ENCODE measurements at places on chromosomes 12 and 14. TPM values are rescaled to one million over a fixed set of nuclear protein-coding genes. Genes with fewer than 3 reads are reported as not detected.

The SLC35F4 gene
- not detected for total RNA-seq

The NEUROD4 gene
- not detected for total RNA-seq

The FLRT2 gene
- total RNA-seq = not detected

The CLEC1A gene
- not detected for total RNA-seq

The OR10G2 gene
- not detected for total RNA-seq

The PAPLN gene
- total RNA-seq = 1.6 TPM

The KLRC2 gene
- total RNA-seq = not detected

The ADGRD1 gene
- not detected for total RNA-seq

The FRS2 gene
- 15.1 TPM for total RNA-seq

The REM2 gene
- 1.2 TPM for total RNA-seq

The RBP5 gene
- 0.86 TPM for total RNA-seq

The EPYC gene
- not detected for total RNA-seq

The TSPAN11 gene
- total RNA-seq = not detected

The STYK1 gene
- total RNA-seq = 0.60 TPM

The TAS2R8 gene
- not detected for total RNA-seq

The RPGRIP1 gene
- not detected for total RNA-seq

- H3K27me3 ChIP-seq = no peaks in the 10 kb centered on the region
- H3K4me3 ChIP-seq = no peak overlapping the region
- no peak for DNase-seq
- peaks cover 36% of the 10 kb centered on the region for H3K36me3 ChIP-seq
- H3K4me1 ChIP-seq = no peaks in the 10 kb centered on the region
Observed at GRCh38 chr14:63603749-63604277, 37.9 kb downstream of the WDR89 start.

GRCh38 chr14:104678346-104678745, 11.1 kb upstream of the INF2 start:
- H3K4me1 ChIP-seq = peaks cover 32% of the 10 kb centered on the region
- no peaks in the 10 kb centered on the region for H3K36me3 ChIP-seq
- H3K27me3 ChIP-seq = peaks cover 16% of the 10 kb centered on the region

- peak overlapping the region; percentile 79 for H3K27ac ChIP-seq
- H3K4me3 ChIP-seq = peak overlapping the region; percentile 4
- H3K36me3 ChIP-seq = peaks cover 34% of the 10 kb centered on the region
- no peaks in the 10 kb centered on the region for H3K27me3 ChIP-seq
- no peak for DNase-seq
Observed at GRCh38 chr12:12622418-12622817, 10.7 kb downstream of the CREBL2 start.

- H3K4me3 ChIP-seq = no peak overlapping the region
- H3K4me1 ChIP-seq = no peaks in the 10 kb centered on the region
- peaks cover 9% of the 10 kb centered on the region for H3K27me3 ChIP-seq
- no peaks in the 10 kb centered on the region for H3K36me3 ChIP-seq
- no peak overlapping the region for H3K27ac ChIP-seq
Observed at GRCh38 chr14:30533126-30533525, 25.8 kb upstream of the G2E3 start.

DNA sequence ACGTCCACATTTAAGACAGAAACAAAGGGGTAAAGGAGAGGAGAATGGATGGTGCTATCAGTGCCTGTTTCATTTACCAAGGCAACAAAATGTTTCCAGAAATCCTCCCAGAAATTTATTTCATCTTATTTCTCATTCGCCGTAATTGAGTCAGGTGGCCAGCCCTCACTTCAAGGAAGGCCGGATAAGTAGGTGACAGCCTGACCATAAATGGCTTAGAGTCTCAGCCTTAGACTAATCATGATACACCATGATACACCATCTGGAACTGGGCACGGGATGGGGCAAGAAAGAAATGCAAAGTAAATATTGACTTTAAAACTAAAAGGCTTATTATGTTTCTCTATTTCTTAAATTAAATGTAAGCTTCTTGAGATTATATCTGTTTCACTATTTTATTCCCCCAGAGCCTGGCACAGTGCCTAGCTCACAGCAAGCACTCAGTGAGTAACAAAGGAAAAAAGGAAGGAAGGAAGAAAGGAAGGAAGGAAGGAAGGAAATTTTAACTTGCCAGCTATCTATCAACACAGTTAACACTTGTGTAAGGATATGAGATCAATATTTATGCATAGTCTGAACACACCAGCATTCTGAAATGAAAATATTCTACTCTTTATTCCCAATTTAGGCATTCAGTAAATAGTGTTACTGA, 106.1 kb upstream of the FSCB start:
- no peak overlapping the region for H3K27ac ChIP-seq
- no peaks in the 10 kb centered on the region for H3K36me3 ChIP-seq
- no peaks in the 10 kb centered on the region for H3K27me3 ChIP-seq

- no peaks in the 10 kb centered on the region for H3K27me3 ChIP-seq
- H3K27ac ChIP-seq = no peak overlapping the region
- DNase-seq = no peak
- no peak overlapping the region for H3K4me3 ChIP-seq
- no peaks in the 10 kb centered on the region for H3K4me1 ChIP-seq
Observed at GRCh38 chr12:89895591-89895990, 187.0 kb upstream of the ATP2B1 start.

DNA sequence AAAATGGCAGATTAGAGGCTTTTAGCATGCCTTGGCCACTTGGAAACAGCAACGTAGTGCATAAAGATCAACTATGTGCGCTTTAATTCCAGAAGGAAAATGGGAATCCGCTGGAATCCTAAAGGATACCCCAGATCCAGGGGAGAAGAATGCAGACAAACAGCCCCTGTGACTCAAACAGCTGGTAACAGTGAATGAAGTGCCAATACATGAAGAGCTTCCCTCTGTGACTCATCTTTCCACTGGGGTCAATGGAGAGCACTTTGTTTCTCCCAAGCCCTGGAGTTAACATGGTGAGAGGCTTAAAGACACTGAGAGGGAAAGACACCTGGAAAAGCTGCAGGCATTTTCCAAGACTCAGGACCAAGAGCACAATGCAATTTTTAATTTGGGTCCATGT, 263.1 kb downstream of the CEP128 start:
- no peak for DNase-seq
- H3K27ac ChIP-seq = no peak overlapping the region
- no peak overlapping the region for H3K4me3 ChIP-seq
- H3K27me3 ChIP-seq = no peaks in the 10 kb centered on the region

DNA sequence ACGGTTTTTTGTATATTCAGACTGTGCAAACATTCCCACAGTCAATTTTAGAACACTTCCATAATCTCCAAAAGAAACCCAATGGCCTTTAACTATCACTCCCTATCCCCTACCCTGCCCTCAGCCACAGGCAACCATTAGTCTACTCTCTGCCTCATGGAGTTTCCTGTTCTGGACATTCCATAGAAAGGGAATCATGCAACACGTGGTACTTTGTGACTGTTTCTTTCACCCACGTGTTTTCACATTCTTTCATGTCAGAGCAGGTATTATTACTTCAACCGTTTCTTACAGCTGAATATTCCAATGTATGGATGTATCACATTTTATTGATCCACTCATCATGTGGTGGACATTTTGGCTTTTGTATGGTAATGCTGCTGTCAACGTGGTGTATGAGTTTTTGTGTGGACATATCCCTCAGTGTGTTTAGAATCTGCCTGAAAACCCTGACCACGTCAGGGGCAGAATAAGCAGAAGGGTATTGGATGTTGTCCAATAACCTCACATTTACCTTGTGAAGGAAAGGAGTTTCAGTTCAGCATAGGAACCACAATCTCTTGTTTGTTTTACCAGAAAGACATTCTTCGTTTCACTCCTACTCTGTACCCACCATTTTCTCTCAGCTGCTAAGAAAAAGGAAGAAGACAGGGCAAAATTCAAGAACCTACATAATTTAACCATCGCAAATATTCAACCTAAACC, 107.5 kb upstream of the DYRK2 start:
- H3K27me3 ChIP-seq = no peaks in the 10 kb centered on the region
- no peak for DNase-seq
- H3K27ac ChIP-seq = no peak overlapping the region
- peaks cover 4% of the 10 kb centered on the region for H3K4me1 ChIP-seq

DNA sequence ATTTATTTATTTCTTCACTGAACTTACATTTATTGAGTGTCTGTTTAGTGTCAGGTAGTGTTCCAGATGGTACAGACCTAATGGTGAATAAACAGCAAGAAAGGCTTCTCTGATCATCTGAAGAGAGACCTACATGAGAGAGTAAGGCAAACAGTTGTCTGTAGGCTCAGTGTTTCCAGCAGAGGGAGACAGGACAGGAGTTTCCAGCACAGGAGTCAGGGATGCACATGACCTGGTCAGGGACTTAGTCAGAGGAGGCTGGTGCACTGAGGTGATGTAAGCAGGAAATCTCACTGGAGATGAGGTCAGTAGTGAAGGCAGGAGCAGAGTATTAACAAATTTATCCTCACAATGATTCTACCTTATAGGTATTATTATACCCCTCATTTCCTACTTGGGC, 233.2 kb downstream of the MDGA2 start:
- no peak overlapping the region for H3K27ac ChIP-seq
- no peaks in the 10 kb centered on the region for H3K36me3 ChIP-seq
- no peaks in the 10 kb centered on the region for H3K27me3 ChIP-seq
- no peaks in the 10 kb centered on the region for H3K4me1 ChIP-seq
- no peak overlapping the region for H3K4me3 ChIP-seq

DNA sequence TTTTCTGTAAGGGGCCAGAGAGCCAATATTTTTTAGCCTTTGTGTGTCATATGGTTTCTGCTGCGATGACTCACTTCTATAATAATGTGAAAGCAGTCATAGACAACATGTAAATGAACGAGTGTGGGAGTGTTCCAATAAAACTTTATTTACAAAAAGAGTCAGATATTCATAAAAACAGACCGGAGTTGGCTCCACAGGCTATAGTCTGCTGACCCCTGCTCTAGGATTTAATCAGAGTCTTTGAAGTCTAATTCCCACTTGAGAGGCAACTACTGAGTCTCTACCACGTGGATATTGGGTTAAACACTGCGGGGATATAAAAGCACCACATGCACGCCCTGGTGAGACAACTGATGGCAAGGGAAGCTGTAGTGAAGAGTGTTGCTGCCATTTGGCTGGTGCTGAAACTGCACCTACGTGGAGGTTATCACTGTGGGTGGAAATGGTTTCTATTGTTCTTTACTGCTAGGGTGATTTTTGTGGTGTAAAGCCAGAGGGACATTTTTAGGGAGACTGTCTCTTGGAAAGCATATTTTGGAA, 3.6 kb upstream of the NINJ2 start:
- H3K4me3 ChIP-seq = peak overlapping the region; percentile 48
- DNase-seq = peak; percentile 49
- H3K4me1 ChIP-seq = peaks cover 68% of the 10 kb centered on the region
- H3K27ac ChIP-seq = peak overlapping the region; percentile 70

GRCh38 chr12:106722837-106723236, 51.6 kb upstream of the RIC8B start:
- no peaks in the 10 kb centered on the region for H3K27me3 ChIP-seq
- H3K4me3 ChIP-seq = no peak overlapping the region
- no peak for DNase-seq
- no peak overlapping the region for H3K27ac ChIP-seq

DNA sequence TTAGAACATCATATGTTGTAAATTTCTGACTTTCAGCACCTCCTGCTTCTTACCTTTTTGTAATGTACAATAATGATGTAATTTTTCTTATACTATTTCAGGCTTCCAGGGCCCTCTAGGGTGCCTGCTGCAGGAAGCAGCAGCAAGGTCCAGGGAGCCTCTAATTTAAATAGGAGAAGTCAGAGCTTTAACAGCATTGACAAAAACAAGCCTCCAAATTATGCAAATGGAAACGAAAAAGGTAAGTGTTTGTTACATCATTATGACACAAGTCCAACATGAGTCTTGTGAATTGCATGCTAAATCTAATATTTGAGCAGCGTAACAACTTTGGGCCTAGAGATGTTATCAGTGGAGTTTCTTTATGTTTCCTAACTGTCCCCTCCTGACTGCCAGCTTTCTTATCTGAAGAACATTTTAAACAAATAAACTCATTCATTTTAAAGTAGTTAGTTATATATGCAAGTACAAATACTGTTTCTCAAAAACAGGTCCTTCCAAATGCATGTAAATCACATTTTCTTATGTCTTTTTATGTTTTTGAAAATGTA, 167.6 kb downstream of the NAV3 start:
- H3K4me3 ChIP-seq = no peak overlapping the region
- no peaks in the 10 kb centered on the region for H3K4me1 ChIP-seq
- no peaks in the 10 kb centered on the region for H3K27me3 ChIP-seq
- DNase-seq = no peak
- H3K27ac ChIP-seq = no peak overlapping the region
- H3K36me3 ChIP-seq = no peaks in the 10 kb centered on the region

GRCh38 chr14:96911499-96912149, 114.4 kb downstream of the VRK1 start:
- DNase-seq = no peak
- H3K4me3 ChIP-seq = no peak overlapping the region
- peaks cover 5% of the 10 kb centered on the region for H3K4me1 ChIP-seq
- H3K36me3 ChIP-seq = peaks cover 16% of the 10 kb centered on the region
- no peak overlapping the region for H3K27ac ChIP-seq

DNA sequence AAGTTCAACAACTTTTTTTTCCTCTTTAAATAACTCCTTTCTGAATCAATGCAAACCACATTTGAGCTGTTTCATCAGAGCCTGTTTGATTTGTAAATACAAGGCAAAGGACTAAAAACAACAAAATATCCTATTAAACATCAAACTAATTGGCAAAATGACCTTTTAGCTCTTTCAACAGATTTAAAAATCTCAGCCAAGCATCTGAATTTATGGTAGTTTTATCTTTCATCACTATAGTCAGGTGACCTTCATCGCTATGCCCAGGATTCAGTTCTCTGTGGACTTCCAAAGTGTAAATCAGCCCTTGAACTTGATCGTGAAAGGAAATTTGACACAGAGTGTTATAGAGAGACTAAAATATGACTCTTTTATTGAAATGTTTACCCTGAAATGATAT, 1554.5 kb upstream of the FLRT2 start:
- no peak overlapping the region for H3K4me3 ChIP-seq
- no peak overlapping the region for H3K27ac ChIP-seq
- H3K36me3 ChIP-seq = no peaks in the 10 kb centered on the region
- no peak for DNase-seq
- H3K27me3 ChIP-seq = no peaks in the 10 kb centered on the region

- no peaks in the 10 kb centered on the region for H3K4me1 ChIP-seq
- peaks cover 26% of the 10 kb centered on the region for H3K27me3 ChIP-seq
- H3K27ac ChIP-seq = no peak overlapping the region
- H3K36me3 ChIP-seq = no peaks in the 10 kb centered on the region
- H3K4me3 ChIP-seq = no peak overlapping the region
Observed at GRCh38 chr12:69095765-69096477, 143.4 kb upstream of the CPSF6 start.

GRCh38 chr14:76953311-76953945, 75.1 kb downstream of the IRF2BPL start:
- H3K27ac ChIP-seq = peak overlapping the region; percentile 74
- no peaks in the 10 kb centered on the region for H3K27me3 ChIP-seq
- peak overlapping the region; percentile 50 for H3K4me3 ChIP-seq

DNA sequence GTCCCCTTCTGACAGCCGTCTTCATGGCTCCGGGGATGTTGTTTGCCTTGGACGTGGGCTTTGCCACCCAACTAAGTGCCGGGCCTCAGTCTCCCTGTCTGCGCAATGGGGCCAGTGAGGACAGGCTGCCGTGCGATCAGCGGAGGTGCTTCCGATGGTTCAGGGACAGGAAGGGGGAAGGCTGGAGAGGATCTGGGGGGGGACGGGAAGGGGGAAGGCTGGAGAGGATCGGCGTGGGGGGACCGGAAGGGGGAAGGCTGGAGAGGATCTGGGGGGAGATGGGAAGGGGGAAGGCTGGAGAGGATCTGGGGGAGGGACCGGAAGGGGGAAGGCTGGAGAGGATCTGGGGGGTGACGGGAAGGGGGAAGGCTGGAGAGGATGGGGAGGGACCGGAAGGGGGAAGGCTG, 3.4 kb downstream of the MMP17 start:
- DNase-seq = no peak
- no peaks in the 10 kb centered on the region for H3K36me3 ChIP-seq
- H3K4me3 ChIP-seq = no peak overlapping the region
- peaks cover 11% of the 10 kb centered on the region for H3K4me1 ChIP-seq

Measured in activated CD4-positive, alpha-beta memory T cell treated with anti-CD3 and anti-CD28 coated beads, Interleukin-2, amount 10 ng/mL, durations not matched to agents 7 days and 5 days (primary cell).